ENCODE measurements at places on chromosomes 3 and 15. TPM values are rescaled to one million over a fixed set of nuclear protein-coding genes. Genes with fewer than 3 reads are reported as not detected.
A peak's percentile ranks its signal among the peaks of the same experiment; 100 is the strongest.

GRCh38 chr3:34005886-34006285 is 207.5 kb downstream of the PDCD6IP start:
- DNase-seq, result no peak

- no peak for DNase-seq
These were observed 44.3 kb upstream of the NTRK3 start for GRCh38 chr15:88300861-88301260.

PLAAT1 gene
- 0.73 TPM for total RNA-seq

GRCh38 chr15:70521576-70522322 is 241.6 kb downstream of the UACA start:
- DNase-seq, result no peak

- DNase-seq, result peak; percentile 9
These were observed 14.2 kb upstream of the SLC7A14 start for GRCh38 chr3:170600005-170600624.

ROPN1 gene
- 0.58 TPM for total RNA-seq

DNA sequence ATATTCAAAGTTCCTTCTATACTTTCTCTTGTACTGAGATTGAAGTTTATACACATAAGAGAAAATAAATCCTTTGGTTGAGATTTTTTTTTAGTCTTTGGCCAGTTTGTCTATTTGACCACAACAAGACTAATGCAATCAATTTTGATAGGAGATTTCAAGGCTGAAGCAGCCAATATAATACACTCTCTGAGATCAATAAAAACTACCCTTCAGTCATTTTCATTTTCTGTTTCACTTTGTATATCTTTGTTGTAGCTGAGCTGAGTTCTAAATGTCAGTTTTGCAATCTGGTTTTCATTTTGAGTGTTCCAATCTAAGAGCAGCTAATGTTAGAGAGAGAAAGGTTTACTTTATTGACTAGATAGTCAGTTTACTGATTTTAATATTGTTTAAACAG is 623.8 kb upstream of the ROBO1 start:
- no peak for DNase-seq

DNA sequence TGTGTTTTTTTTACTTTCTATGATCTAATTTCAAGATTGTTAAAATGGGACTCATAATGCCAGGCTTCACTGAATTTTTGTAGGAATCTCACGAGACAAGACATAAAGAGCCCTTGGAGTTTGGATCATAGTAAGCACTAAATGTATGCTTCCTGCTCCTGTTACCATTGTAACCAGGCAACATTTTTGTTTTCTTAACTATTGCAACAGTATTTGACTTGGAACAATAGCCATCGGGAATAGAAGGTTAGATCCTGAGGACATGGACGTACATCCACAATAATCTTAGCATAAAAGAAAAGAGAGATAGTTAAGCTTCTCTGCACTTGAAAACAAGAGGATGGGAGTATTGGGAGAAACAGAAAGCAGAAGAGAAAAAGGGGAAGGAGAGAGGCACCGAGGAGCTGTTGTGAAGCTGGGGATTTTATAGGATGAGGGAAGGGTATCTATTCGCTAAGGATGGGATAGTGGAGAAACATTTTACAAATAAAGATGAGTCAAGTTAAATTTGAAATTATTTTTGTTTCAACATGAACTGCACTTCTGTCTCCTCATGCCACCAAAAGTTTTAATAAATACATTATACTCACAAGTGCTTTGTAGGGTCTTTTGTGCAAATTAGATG is 131.4 kb downstream of the TMCO5A start:
- no peak for DNase-seq

DNA sequence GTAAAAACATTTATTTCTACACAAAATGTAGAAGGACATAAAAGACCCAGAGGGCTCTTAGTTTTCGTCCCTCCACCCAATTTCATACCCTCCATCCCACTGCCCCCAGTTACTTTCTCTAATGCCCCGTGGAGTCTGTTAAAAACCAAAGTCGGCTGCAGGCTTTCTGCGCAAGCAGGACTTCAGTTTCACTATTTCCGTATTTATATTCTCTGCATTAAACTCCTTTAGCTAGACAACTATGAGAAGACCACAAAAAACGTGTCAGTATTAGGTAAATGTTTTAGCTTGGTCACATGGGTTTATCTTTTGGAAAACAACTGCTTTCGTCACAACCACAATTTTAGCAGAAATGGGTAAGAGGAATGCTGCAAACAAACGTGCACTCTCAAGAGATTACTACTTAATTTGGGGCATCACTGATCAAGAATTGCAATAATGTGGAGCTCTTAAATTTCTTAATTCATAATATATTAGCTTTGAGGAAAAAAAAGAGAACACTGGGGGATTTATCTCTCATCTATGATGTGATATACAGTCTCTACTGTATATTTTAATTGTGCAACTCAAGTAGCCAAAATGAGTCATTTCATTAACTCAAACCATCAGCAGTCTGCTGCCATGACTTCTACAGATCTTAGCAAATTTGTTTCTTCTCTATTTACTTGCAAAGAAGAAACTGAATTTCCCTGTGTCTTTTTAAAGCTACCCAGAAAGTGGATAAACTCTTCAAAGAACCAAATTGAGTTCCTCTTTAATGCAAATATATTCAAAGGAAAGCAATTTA is 740 bp upstream of the NSMCE3 start:
- peak; percentile 21 for DNase-seq

GRCh38 chr3:95810462-95810861 is 1003.9 kb upstream of the EPHA6 start:
- DNase-seq, result no peak

RTP3 gene
- total RNA-seq, result not detected

GLDN gene
- total RNA-seq, result 5.3 TPM

DNA sequence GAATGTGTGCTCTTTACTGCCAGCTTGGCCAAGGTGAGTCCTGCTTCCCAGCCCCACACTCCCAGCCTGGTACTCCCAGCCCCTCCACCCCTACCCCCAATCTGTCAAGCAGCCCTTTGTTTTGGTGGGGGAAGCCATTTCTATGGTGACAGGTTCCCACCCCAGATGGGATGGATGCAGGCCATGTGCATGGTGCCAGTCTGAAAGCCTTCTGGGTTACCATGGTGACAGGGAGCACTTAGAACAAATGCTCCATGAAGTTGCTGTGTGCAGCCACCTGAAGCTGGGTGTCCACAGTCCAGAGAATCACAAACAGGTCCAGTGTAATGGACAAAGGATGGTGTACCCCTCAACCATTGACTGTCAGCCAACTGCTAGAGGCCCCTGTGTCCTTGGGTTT is 19.1 kb upstream of the VILL start:
- no peak for DNase-seq

DNA sequence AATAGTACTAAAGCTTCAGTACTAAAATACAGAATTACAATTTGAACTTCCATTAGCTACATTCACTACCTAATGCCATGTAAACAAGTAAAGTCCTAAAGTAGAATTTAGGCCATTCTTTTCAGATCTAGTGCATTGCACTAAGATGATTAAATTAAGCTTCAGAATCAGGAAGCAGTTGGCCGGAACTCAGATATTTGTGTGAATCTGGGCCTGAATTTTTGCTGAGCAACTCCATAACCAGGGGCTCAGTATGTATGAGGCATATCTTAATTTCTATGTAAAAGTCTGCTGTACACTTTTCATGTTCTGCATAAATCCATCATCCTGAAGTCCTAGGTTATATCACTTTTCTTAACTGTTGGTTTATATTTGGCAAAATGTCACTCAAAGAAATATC is 246.4 kb downstream of the RBMS3 start:
- no peak for DNase-seq

Data from mucosa of descending colon (tissue), 3 donors.